ENCODE measurements at places on chromosomes 6 and 20. TPM values are rescaled to one million over a fixed set of nuclear protein-coding genes. Genes with fewer than 3 reads are reported as not detected.

The PREX1 gene
- 92.6 TPM for total RNA-seq

The SLC22A2 gene
- not detected for total RNA-seq

The CCN5 gene
- total RNA-seq: under 0.01 TPM

The DEFB125 gene
- total RNA-seq: not detected

The PARD6B gene
- 1.1 TPM for total RNA-seq

The KIF25 gene
- not detected for total RNA-seq

The EBF4 gene
- total RNA-seq: 6.2 TPM

The C20orf204 gene
- 3.0 TPM for total RNA-seq

The KCTD20 gene
- 49.3 TPM for total RNA-seq

The SSTR4 gene
- total RNA-seq: not detected

The TMEM181 gene
- 14.3 TPM for total RNA-seq

The COL9A1 gene
- not detected for total RNA-seq

The SUMO4 gene
- total RNA-seq: 4.3 TPM

The BMP6 gene
- total RNA-seq: 7.8 TPM

The MUC22 gene
- total RNA-seq: not detected

The CST5 gene
- total RNA-seq: not detected

The AHCY gene
- 235 TPM for total RNA-seq

The TSBP1 gene
- total RNA-seq: not detected

The BMP7 gene
- not detected for total RNA-seq

The MYH7B gene
- 0.54 TPM for total RNA-seq

The TFAP2B gene
- under 0.01 TPM for total RNA-seq

The DEFB132 gene
- total RNA-seq: not detected

The ATP9A gene
- 25.0 TPM for total RNA-seq

The SLC22A16 gene
- total RNA-seq: 25.6 TPM

The ABHD12 gene
- 20.2 TPM for total RNA-seq

The PNPLA1 gene
- 0.27 TPM for total RNA-seq

The HMGN4 gene
- 31.8 TPM for total RNA-seq
